ENCODE measurements at places on chromosomes 2 and 18.
A peak's percentile ranks its signal among the peaks of the same experiment; 100 is the strongest.

DNA sequence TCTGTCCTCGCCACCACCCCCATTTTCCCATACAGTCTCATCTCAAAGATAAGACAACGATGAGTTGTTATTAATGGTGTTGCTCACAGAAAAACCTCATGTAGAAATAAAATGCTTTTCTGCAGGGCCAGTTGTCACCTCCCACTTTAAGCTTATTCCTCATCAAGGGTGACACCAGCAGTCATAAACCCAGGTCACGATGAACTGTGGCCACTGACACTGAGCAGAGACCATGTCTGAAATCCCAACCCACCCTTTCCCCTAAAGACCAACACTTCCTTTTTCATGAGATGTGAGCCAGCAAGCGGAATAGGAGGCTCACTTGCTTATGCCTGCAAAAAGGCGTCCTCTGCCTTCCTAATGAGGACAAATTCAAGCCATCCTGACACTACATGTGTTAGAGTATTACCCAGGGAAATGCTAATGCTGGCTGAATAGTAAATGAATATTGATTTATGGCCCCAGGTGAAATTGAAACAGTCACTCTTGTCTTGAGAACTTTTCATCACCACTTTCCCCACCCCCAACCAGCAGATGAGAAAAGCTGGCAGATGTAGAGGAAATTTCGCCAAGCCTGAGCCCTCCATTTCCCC lies 228.4 kb downstream of the MGAT5 start:
- DNase-seq: no peak

DNA sequence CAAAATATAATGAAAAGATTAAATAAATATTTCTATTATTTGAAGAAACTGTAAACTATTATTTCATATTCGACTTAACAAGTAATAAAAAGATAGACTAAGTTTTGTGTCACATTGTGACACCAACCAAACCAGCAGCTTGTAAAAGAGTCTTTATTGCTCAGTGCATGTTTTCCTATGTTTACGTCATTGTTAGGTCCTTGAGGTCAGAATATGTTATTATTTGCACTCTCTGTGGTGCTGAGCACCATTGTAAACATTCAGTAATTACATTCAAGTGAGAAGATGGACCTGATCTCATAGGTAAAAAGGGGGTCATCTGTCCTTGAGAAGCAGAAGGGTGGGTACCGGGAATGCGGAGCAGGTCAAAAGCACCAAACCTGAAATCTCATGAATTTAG lies 1999.1 kb upstream of the CELF4 start:
- DNase-seq: no peak

- DNase-seq: no peak
Measured at GRCh38 chr2:29394311-29394980, 279.2 kb downstream of the CLIP4 start.

- no peak for DNase-seq
Measured at GRCh38 chr18:77223653-77224052, 26.0 kb upstream of the GALR1 start.

- no peak for DNase-seq
Measured at GRCh38 chr18:23805898-23806297, 116.6 kb downstream of the LAMA3 start.

GRCh38 chr2:15745907-15746702 lies 154.4 kb downstream of the DDX1 start:
- DNase-seq: no peak

DNA sequence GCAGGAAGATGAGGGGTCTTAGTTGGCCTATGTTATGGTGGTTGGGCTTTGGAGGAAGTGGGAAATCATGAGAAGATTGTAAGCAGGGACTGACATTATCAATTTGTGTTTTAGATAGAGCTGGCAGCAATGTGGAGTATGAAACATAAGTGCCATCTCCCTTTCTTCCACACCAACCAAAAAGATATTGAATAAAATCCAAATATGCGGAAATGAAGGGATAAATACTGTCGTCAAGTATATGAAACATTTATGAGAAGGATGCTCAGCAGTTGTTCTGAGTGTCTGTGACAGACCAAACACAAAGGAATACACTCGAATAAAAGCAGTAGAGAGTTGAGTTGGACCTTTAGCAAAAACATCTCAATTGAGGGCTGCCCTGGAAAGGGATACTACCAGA lies 1090.0 kb upstream of the ZEB2 start:
- no peak for DNase-seq

- no peak for DNase-seq
Measured at GRCh38 chr2:96787411-96787810, 26.7 kb downstream of the CNNM4 start.

- DNase-seq: no peak
Measured at GRCh38 chr18:63088262-63088661, 231.3 kb downstream of the BCL2 start.

GRCh38 chr2:43710866-43711265 lies 34.6 kb upstream of the C1GALT1C1L start:
- no peak for DNase-seq

DNA sequence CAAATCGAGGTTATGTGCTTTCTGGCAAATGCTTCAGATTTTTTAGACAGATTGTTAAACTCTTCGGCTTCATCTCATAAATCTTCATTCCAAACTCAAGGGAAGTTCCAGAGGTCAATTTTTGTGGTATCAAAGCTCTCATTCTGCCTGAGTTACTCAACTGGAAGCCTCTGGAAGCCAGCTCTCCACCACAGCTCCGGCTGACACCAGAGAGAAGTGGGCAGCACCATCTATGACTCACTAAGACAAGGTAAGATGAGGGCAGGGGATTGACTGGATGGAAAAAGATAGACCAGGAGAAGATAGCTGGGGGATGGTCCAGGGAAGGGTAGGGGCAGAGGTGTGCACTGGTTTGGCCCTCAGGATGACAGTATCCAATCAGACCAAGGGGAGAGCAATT lies 137.3 kb upstream of the HNRNPA3 start:
- DNase-seq: no peak

GRCh38 chr2:43224131-43224570 lies 2.3 kb downstream of the ZFP36L2 start:
- DNase-seq: peak; percentile 75

- DNase-seq: no peak
Measured at GRCh38 chr18:69528435-69528834, 127.7 kb downstream of the DOK6 start.

DNA sequence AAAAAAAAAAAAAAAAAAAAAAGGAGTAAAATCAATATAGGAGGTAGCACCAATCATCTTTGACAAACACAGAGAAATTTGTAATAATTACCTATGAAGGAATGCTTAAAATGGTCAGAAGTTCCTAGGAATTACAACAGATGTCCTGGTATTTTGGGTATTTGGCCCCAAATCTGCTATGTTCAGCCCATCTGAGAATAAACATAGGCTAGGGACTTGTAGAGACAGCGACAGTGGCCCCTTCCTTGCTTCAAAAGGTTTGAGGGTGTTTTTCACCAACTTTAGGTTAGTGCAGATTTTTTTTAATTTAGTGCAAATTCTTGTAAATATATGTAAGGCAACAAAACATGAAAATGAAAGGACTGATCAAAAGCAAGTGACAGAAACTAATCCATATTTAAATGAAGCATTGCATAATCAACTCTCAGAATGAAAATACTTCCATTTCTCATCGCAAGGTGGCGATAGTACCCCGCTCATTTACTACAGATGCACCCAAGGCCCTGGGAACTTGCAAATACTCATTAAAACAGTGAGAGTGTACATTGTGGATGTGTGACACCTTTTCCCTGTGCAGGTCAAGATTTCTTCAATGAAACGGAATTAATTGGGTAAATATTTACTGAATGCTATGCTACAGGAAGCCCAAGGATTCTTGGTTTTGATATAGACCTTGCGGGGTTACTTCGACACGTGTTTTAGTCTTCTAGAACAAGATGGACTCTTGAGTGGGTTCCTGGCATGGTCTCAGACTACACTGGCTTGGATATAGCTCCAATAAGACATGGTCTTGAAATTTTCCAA lies 44.6 kb downstream of the FAM124B start:
- peak; percentile 64 for DNase-seq

DNA sequence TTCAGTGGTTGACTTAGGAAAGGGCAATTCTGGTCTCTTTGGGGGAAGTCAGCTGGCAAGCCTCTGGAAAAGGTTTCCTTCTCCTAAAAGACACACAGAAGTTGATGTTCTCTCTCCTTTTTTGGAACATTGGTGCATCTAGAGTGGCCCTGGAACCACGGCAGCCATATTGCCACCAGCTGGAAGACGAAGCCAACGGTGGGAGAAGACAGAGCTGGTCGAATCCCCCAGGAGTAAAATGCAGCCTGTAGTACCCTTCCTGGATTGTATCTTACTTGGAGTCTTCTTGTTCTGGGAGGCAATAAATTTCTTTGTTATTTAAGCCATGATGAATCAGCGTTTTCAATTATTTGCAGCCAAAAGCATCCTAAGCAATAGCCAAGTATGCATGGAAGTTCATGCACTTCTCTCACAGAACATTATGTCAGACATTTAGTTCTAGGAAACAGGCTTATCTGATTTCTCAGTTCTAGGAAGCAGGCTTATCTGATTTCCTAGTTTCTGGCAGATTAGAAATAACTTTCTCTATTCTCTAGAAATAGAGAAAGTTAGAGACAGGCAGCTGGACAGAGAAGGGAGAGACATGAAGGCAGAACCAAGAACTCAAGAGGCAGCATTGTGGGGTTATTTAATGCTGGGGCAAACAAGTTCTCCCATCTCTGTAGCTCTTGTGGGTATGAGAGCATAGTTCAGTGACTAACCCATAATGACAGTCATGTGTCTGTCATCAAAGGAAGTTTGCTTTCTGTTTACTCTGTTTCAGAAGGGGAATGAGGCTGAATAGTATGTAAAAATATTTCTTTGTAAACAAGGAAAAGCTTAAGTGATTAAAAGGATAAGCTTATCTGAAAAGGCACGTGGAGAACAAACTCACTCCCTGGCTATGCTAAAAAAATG lies 40.5 kb upstream of the NABP1 start:
- no peak for DNase-seq

DNA sequence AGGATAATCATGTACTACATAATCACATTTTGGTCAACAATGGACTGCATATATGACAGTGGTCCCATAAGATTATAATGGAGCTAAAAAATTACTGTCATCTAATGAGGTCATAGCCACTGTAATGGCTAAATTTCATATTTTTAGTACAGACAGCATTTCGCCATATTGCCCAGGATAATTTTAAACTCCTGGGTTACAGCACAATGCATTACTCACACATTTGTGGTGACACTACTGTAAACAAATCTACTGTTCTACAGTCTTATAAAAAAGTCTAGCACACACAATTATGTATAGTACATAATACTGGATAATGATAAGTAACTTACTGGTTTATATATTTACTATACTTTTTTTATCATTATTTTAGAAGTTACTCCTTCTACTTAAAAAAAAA lies 12.8 kb downstream of the EIF2AK2 start:
- no peak for DNase-seq

- no peak for DNase-seq
Measured at GRCh38 chr2:231228974-231229529, 30.6 kb downstream of the ARMC9 start.

- no peak for DNase-seq
Measured at GRCh38 chr2:240356700-240357640, 78.5 kb upstream of the GPC1 start.

- no peak for DNase-seq
Measured at GRCh38 chr2:95359031-95359430, 43.5 kb upstream of the FAHD2A start.

DNA sequence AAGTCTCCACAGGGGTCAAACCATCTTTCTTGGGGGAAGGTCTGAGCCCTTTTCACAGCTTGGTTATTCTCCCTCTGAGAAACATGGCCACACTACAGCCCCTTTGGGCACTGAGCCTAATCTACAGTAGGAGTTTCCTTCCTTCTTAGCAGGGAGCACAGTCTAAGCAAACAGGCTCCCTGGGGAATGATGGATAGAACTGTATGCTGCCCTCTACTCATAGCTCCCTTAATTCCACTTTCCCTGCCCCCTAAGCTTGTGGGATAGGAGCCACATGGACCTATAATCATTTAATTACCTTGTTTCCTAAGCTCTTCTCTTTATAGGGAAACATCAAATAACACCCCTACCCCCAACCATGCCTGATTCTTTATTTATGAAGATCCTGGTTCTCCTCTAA lies 442.1 kb upstream of the MEX3C start:
- DNase-seq: no peak

GRCh38 chr2:172859581-172860335 lies 124.1 kb downstream of the RAPGEF4 start:
- DNase-seq: no peak

DNA sequence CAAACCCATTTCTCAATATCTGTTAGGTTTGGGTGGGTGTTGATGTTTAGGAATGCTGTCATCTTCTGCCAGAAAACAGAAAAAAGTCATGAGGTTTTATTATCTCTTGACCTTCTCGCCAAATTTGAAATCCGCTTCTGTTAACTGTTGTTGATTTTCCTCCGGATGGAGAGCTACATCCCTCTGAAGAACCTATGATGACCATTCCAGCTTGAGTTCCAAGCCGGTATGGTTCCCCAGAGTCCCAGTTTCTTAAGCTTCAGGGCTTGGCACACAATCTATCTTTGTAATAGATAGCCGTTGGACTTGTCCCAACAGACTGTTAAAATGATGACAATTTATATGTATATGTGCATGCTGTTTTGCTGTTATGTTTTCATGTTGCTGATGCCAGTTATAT lies 1201.0 kb downstream of the LRP1B start:
- DNase-seq: no peak
